ENCODE measurements at places on chromosomes 6 and 20.

- no peak for DNase-seq
Measured at GRCh38 chr6:160005211-160005610, 36.3 kb downstream of the IGF2R start.

DNA sequence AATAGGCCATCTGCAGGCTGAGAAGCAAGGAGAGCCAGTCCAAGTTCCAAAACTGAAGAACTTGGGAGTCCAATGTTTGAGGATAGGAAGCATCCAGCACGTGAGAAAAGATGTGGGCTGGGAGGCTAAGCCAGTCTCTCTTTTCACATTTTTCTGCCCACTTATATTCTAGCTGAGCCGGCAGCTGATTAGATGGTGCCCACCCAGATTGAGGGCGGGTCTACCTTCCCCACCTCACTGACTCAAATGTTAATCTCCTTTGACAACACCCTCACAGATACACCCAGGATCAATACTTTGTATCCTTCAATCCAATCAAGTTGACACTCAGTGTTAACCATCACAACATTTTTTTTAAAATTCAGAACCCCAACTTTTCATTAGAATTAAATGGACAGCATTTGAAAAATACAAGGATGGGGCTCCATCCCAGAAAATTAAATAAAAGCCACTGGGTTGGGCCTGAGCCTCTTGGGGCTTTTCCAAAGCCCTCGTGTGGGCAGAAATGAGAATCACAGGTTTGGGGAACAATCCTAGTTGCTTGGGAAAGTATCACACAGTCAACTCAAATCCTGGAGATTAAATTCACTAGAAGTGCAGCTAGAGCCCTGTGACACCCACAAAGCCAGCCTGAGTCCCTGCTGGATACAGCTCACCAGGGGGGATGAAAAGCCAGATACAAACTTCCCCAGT, 2.2 kb downstream of the CLDN20 start:
- DNase-seq, result no peak

DNA sequence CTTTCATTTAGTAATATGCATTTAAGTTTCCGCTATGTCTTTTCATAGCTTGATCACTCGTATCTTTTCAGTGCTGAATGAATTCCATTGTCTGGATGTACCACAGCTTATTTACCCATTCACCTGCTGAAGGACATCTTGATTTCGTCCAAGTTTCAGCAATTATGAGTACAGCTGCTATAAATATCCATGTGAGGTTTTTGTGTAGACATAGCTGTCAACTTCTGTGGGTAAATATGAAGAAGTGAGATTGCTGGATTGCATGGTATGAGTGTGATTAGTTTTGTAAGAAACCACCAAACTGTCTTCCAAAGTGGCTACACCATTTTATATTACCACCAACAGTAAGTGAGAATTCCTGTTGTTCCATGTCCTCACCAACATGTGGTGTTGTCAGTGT, 79.2 kb upstream of the STMND1 start:
- DNase-seq, result no peak

DNA sequence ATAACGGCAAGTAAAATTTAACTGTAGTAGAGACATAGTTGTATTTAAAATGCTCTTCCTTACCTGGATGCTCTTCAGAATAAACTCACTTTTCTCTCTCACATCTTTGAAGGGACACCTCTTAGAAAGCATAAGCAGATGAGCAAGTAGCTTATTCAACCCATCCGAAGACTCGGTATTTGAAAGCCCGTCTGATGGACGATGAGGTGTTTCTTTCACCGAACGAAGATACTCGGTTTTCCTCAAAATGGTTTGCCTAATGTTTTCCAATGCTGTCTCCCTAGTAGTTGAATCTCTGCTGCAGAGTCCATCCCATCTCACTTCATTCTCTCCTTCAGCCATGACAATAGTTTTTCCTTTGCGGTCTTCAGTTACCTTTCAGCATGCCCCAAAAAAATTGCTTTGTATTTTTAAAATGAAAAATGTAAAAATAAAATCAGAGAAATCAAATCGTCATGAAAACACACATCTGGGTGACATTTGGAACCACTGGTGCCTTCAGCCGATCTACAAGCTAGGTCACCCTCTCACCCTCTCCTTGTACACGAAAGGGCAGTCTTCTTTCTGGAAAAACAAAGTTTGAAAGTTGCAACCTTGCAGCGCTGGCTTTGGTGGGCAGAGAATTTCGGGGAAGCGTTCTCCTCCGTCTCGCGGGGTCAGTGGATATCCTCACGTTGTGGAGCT, 772 bp downstream of the SESN1 start:
- DNase-seq, result no peak

- no peak for DNase-seq
Measured at GRCh38 chr6:110938171-110938570, 20.3 kb upstream of the GTF3C6 start.

- DNase-seq, result no peak
Measured at GRCh38 chr20:57797401-57797800, 87.6 kb upstream of the PMEPA1 start.

DNA sequence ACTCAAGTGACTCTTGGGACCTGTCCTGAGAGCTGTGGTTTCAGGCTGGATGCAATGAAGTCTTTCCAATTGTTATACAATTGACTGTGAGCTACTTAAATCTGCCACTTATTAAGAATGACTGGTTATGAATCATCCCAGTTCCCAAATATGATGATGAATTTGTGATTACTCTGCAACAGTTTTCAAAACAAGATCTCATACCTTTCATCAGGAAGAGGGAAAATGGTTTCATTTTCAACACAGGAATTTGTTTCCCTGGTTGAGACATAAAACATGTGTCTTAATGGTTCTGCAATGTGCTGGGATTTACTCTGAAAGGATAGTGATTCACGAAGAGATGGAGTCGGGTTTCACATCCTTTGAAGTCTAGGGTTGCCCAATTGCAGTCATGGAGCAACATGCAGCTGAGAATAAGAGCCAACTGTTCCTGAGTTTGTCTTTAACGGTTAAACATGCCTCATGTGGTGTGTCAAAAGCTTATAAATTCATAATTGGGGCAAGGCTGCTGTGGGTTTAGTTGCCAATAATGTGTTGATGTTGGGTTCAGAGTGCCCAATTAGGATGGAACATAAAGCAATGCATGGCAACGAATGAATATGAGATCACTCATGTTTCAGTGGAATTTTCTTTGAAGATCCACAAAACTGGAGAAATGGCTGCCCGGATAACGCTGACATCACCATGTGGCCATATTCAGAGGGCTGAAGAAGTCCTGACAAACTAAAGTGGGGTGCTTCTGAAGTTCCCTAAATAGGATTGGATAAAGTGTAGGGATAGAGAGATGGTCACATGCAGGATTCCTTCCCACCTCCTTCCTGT, 41.0 kb downstream of the CYP24A1 start:
- no peak for DNase-seq

DNA sequence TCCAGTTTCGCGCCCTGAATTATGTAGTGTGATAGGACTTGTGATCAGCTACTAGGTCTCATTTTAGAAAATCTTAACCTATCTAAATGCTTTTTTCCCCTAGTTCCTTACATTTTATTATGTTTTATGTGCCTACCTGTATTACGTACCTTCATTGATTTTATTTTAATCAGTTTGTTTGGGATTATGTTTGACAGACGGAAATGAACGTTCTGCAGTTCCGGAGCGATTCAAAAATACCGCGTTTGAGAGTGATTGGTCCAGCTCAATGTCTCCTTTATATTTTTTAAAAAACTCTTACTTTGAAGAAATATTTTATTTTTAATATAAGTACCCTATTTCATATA, 114.3 kb upstream of the BTN3A2 start:
- DNase-seq, result peak; percentile 42

GRCh38 chr20:4067600-4068261, 52.4 kb upstream of the RNF24 start:
- no peak for DNase-seq

GRCh38 chr6:56911847-56912246, 43.1 kb upstream of the BEND6 start:
- no peak for DNase-seq

DNA sequence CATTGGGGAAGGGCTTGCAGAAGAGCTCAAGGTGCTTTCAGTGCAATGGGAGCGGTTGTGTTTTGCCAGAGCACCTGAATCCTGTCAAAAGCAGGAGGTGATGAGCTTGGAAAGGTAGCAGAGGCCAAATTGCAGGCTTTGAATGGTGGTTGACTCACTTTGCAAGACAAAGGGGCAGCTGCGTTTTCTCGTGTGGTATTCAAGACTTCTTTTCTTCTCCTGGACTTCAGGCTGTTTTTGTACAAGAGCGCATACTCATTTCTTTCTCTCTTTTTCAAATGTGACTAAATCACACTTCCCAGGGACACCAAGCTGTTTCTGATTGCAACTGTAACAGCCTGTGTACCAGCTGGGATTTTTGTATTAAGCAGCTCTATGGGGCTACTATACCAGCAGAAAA, 32.3 kb downstream of the GHRH start:
- no peak for DNase-seq

Data from stimulated activated CD4-positive, alpha-beta T cell treated with anti-CD3 and anti-CD28 coated beads, Interleukin-4, amount 100 ng/mL, for 24 hours (primary cell).